ENCODE measurements at places on chromosomes 3 and 15. TPM values are rescaled to one million over a fixed set of nuclear protein-coding genes. Genes with fewer than 3 reads are reported as not detected.

Gene ADPRH
- 2.8 TPM for total RNA-seq

Gene TRIM69
- total RNA-seq, result 55.7 TPM

Gene SLC15A2
- 10.8 TPM for total RNA-seq

Gene SERPINI2
- not detected for total RNA-seq

Gene CLDN1
- total RNA-seq, result 0.39 TPM
